ENCODE measurements at places on chromosomes 2 and 18. TPM values are rescaled to one million over a fixed set of nuclear protein-coding genes. Genes with fewer than 3 reads are reported as not detected.

DNA sequence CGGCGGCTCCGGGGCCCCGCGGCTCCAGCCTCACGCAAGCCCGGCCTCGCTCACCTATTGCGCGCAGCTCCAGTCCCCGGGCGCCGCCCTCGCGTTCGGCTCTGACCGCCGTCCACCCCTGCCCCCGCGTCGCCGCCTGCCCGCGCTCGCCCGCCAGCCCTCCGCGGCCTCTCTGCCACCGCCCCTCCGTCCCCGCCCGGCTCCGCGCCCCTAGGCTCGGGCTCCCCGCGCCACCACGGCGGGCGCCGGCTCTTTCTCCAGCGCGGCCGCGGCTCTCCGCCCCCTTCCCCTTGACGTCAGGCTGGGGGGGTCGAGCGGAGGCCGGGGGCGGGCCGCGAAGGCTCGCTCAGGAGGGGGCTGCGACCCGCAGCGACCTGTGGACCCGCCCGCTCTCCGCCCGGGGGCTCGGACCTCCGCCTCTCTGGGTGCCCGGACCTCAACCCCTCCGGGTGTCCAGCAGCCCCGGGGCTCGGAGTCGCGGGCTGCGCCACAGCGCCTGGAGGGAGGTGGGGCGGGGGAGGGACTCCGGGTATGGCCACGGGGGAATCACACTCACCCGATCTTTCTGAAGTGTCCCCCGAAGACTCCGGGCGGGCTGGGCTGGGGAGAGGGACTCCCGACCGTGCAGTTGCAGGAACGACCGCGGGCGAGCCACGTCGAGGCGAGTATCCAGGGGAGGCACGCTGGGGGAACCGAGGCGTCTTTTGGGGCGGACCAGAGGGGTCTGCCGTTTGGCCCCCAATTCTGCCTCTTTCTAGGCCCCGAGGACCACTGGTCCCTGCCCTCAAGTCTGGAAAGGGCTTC is at the start of gene SEMA4C:
Gene SEMA4C, minus strand, starts transcription at position 259 of the 804 bp plus-strand sequence. CDS start 2,194 bp downstream, outside the sequence.
- no peak for DNase-seq

DNA sequence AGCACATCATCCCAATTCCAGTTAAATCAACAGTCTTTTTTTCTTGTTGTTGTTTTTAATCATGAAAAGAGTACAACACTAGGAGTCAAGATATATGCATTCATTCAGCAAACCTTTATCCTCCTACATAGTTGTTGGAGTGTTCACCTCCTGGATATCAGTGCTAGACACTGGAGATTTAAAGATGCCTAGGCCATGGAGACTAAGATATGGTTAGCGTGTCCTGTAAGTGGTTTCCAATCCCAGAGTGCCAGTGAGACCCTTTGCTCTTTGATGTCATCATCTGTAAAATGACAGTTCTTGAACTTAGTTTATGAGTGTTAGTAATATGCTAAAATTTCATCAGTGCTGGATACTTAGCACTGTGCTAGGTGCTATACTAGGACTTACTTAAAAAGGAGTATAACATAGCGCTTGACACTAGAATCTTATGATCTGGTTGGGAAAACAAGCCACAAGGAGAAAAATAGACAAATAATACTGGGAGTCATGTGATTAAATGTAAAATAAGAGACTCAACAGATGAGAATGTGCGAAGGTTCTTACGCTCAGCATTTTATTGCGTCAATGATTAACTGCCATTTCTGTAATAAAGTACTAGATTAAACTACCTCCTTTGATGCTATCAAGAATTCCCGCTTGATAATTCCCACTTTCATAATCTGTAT is 31.5 kb downstream of the BABAM2 start:
- DNase-seq = no peak

- DNase-seq = no peak
These were observed 36.4 kb downstream of the TSHZ1 start for GRCh38 chr18:75246721-75247610.

DNA sequence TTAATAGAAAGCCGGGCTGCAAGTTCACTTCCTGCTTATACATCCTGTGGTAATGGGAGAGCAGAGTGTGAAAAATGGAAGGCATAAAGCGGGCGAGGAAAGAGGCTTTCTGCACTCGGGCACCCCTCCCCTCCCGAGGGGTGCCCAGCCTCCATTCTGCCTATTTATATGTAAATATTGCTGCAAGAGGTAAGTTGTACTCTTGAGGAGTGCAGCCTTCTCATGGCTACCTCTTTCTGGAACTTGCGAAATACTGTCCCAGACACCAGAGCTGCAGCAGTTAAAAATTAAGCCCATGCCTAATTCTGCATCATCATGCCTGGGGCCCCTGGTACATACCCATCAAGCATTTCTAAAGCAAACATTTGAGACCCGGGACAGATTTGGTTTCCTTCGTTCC is 156.0 kb downstream of the GBX2 start:
- no peak for DNase-seq

DNA sequence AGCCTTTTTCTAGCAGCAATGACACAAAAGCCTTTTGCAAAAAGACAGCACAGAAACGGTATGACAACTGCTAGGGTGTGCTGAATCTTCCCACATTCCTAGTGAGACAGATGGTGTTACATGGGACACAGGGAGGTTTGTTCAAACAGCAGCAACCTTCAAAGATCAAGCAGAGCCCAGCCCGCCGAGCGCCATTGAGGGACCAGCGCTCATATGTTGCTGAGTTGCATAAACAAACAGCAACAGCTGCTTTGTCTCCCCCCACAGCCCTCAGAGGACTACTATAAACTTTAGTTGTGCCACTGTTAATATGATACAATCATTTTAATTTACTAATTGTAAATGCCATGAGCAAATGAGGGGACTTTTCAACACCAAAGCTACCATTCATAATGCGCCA is 117.7 kb downstream of the ZEB2 start:
- no peak for DNase-seq

GRCh38 chr2:120456867-120457266 is 110.9 kb downstream of the INHBB start:
- DNase-seq = no peak

DNA sequence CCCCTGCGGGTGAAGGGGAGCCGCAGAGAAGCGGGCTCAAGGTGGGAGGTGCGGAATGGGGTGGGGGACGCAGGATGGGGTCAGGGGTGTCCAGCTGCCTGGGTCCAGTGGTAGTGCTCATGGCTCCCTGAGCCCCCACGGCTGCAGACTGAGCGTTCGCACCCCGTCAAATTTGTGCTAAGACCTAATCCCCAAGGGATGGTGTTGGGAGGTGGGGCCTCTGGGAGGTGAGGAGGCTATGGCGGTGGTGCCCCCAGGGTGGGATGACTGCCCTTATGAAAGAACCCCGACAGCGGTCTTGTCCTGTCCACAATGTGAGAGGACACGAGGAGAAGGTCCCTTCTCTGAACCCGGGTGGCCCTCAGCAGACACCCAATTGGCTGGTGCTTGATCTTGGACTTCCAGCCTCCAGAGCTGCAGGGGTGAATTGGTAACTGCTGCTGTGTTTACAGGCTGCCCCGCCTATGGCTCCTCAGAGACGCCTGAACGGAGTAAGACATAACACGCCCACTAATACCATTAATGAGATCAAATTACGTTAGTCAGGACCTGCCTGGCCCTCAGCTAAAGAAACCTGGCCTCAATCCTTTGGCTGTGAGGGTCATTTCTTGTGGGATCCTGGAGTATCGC is 42.6 kb downstream of the PXDN start:
- no peak for DNase-seq

- DNase-seq = no peak
These were observed 86.6 kb downstream of the ITGB1BP1 start for GRCh38 chr2:9336576-9337314.

DNA sequence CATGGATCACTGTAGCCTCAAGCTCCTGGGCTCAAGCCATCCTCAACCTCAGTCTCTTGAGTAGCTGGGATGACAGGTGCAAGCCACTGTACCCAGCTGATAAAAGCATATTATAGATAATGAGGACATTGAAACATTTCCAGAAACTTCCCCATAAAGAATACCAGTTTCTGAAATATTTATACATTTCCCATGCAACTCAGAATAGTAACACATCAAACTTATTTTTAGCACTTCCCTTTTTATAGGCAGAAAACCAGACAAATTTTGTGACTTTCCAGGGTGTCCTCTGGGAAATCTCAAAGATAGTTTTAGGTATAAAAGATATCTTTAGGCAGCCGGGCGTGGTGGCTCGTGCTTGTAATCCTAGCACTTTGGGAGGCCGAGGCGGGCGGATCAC is 25.1 kb upstream of the DPYSL5 start:
- no peak for DNase-seq

GRCh38 chr2:95310651-95311050 is 13.5 kb downstream of the KCNIP3 start:
- DNase-seq = no peak

- DNase-seq = no peak
These were observed 52.2 kb upstream of the NFE2L2 start for GRCh38 chr2:177316756-177317155.

DNA sequence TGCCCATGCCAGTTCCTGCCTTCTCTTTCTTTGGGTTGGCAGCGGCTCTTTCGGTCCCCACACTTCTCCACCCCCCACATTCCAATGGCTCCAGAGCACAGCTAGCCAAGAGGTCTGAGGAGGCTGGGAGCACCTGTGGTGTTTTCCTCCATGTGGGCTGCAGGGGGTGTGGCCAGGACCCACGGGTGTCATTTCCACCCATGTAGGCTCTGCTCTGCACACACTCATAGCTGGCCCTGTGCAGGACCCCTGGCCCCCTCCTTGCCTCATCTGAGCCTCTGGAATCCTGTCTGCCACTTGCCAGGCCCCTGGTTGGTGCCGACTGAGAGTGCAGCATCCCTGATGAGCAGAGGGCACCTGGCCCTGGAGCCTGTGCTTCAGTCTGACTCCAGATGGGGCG is 46.3 kb downstream of the DYSF start:
- DNase-seq = no peak

GRCh38 chr2:240491483-240491882 is 56.0 kb downstream of the GPC1 start:
- no peak for DNase-seq

DNA sequence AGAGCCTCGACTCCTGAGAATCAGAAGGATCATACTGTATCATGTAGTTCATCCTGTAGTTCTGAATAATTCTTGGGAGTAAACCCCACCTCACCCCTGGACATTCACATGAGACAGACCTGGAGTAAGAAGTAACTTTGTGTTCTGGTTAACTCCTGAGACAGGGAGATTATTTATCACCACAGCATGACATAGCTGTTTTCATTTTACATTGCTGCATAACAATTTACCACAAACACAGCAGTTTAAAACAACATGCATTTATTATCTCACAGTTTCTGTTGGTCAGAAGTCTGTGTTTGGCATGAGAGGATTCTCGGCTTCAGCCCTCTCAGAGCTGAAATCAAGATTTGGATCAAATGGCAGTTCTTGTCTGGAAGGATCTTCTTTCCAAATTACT is 855.8 kb upstream of the FANCL start:
- DNase-seq = no peak

DNA sequence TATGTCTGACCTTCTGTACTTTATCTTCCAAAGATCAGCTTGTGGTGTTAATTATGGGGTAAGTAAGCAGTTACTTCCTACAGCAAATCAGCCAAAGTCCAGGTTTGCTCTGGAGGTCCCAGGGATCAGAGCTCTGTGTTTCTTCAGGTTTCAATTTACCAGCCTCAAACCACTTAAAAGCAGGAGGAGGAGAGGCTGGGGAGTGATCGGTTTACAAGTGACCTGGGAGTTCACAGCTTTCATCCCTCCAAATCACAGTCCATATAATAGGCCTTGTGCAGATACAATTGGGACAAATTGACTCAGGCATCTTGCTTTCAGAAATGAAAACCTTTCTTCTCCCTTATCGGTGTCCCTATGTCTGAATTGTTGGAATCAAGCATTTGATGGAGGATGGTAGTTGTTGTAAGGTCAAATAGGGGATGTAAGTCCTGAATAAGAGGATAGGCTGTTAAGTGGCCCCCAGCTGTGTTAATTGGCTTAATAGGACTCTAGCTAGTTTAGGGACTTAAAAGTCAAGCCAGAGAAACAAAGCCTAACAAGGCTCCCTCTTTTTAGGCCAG is 188.0 kb upstream of the NT5C1B start:
- no peak for DNase-seq

- DNase-seq = no peak
These were observed 177.9 kb downstream of the DNAH6 start for GRCh38 chr2:84694088-84694622.

DNA sequence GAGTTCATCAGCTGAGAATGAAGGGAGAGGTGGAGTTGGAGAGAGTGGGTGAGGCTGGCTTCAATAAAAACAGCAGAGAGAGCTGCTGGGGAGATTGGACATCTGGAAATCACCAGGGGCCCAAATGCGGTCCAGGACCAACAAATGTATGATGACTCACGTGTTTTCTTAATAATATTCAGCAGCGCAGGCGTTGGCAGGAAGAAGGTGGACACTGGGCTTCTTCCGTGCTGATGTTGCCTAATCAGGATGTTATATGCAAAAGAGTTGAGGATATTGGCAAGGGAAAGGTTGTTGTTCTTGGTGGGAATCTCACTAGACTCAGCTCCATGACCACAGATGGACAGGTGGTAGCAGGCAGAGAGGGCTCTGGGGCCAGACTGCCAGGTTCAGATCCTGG is 12.8 kb upstream of the PLA2R1 start:
- DNase-seq = no peak

- DNase-seq = no peak
These were observed 226.2 kb downstream of the KCNS3 start for GRCh38 chr2:18104595-18105224.

The YES1 gene
- total RNA-seq = 92.1 TPM

The MARCO gene
- 5.6 TPM for total RNA-seq

The ONECUT2 gene
- not detected for total RNA-seq

The CABYR gene
- 0.74 TPM for total RNA-seq

The REG3G gene
- total RNA-seq = not detected

The TCF23 gene
- total RNA-seq = 7.4 TPM

The STPG4 gene
- total RNA-seq = 2.9 TPM

The LRP2 gene
- not detected for total RNA-seq

The LIMS3 gene
- 2.2 TPM for total RNA-seq

The MTCL1 gene
- 23.6 TPM for total RNA-seq

The MPP4 gene
- 0.74 TPM for total RNA-seq
